Muscle of leg (tissue), 16 donors: ENCODE measurements at places on chromosomes 4 and X. TPM values are rescaled to one million over a fixed set of nuclear protein-coding genes. Genes with fewer than 3 reads are reported as not detected.

- peak; percentile 18 for DNase-seq
These were observed 1282.3 kb upstream of the TENM3 start for GRCh38 chr4:180960743-180961401.

- no peak for DNase-seq
These were observed 33.3 kb downstream of the BBS12 start for GRCh38 chr4:122765692-122766352.

GRCh38 chrX:40096395-40097091, 1.2 kb downstream of the BCOR start:
- DNase-seq = peak; percentile 61

GRCh38 chr4:108166038-108166437, 2.7 kb downstream of the LEF1 start:
- DNase-seq = no peak

GRCh38 chr4:88858752-88859151, 161.1 kb upstream of the NAP1L5 start:
- DNase-seq = peak; percentile 77

- DNase-seq = no peak
These were observed 82.4 kb upstream of the TMEM150C start for GRCh38 chr4:82643994-82644733.

- DNase-seq = no peak
These were observed 131.9 kb upstream of the USP9X start for GRCh38 chrX:40953369-40953768.

- DNase-seq = peak; percentile 12
These were observed 42.4 kb downstream of the DCUN1D4 start for GRCh38 chr4:51885363-51885762.

DNA sequence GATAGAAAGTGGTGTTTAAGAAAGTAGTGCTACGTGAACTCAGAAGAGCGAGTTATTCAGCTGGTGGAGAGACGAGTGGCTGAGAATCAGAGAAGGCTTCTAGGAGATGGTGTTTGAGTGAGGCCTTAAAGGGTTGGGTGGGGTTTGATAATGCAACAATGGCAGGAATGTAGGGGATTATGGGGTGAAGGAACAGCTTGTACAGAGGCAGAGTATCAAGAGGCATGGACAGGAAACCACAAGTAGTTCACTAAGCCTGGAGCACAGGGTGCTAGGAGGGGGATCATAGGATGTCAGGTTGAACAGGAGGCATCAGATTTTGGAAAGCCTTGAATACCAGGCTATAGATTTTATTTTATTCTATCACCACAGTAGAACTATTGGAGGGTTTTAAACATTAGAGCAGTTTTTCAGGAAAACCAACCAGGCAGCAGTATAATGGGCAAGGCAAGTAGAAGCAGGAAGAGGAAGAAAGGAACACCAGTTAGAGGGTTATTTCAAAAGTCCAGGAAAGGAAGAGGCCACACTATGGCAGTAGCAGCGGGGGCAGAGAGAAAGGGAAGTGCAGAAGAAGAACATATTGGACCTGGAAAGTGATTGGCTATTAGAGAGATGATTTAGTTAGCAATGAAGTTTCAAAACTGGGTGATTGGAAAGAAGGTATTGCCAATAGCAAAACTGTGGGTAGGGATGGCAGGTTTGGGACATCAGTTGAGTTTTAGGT, 99.2 kb downstream of the DOCK11 start:
- no peak for DNase-seq

DNA sequence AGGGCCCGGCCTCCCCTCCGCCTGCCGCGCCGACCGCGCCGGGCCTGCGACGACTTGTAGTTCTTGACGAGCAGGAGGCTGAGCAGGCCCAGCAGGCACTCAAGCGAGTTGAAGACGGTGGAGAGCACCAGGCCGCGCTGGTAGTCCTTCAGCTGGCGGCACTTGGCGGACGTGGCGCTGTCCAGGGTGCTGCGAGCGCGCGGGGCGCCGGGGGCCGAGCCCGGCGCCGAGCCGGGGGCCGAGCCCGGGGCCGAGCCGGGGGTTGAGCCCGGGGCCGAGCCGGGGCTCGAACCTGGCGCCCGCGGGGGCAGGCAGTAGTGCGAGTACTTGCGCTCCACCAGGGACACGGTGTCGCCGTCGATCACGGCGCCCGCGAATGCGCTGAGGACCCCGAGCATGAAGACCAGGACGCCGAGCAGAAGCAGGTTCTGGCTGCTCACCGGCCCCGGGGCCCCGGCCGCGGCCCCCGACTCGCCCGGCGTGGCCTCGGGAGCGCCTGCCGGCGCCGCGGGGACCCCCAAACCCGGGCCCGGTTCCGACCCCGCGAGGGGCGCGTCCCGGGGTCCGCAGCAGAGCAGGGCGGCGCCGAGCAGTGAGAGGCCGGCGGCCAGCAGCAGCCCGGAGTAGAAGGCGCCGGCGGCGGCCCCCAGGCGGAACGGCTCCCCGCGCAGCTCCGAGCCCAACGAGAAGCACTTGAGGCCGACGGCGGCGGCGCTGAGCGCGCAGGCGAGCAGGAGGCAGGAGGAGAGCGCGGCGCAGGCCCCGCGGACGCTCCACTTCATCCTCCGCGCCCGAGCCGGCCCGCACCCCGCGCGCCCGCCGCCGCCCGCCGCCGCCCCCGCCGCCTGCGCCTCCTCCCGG, 584 bp downstream of the TMEM271 start:
- DNase-seq = peak; percentile 77

Gene ETDA
- total RNA-seq = not detected

Gene C4orf54
- 114 TPM for total RNA-seq

Gene STBD1
- 30.9 TPM for total RNA-seq

Gene TLL1
- total RNA-seq = 3.9 TPM

Gene SPANXA1
- total RNA-seq = not detected
